ENCODE measurements at places on chromosomes 5 and 9.

GRCh38 chr9:133700819-133701320 lies 37.3 kb downstream of the SARDH start:
- no peak for DNase-seq

GRCh38 chr9:95940265-95940664 lies 64.8 kb downstream of the ERCC6L2 start:
- no peak for DNase-seq

GRCh38 chr5:67549947-67550346 lies 353.3 kb upstream of the CD180 start:
- no peak for DNase-seq

GRCh38 chr5:138107213-138107612 lies 23.4 kb downstream of the WNT8A start:
- DNase-seq = no peak

DNA sequence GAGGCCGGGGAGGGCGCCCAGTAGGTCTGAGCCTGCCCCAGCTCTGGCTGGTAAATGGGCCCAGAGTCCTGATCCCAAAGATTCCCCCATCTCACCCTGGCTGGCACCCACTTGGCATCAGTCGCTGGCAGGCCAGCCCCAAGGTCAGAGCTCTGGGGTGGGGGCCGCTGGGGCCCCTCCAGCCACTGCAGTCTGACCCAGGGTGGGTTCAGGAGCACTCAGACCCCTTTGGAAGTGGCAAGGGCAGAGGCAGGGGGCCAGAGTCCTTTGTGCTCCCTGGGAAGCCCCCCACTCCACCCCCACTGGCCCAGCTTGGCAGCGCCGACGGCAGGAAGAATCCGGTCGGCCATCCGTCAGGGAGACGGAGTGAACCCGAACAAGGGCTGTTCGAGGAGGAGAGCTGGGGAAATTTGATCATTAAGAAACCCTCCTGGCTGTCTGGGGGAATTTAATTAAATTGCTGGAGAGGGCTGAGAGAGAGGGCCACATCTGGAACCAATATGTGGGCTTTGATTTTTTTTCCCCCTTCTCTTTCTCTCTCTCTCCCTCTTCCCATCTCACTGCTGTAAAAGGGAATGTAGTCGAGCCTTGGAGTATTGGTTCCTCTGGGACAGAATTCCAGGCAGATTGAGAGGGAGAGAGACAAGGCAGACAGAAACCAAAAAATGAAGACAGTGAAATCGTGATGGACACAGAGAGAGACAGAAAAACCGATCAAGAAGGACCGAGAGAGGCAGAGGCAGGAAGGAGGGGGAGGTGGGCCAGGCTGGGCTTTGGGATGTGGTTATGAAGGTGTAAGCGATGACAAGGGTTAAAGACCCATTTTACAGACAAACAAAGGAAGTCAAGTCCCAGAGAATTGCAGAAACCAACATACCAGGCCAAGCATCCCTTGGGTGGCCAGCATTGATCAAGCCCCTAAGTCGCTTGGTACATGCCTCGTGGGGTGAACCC lies 8.1 kb upstream of the ASB6 start:
- DNase-seq = no peak

DNA sequence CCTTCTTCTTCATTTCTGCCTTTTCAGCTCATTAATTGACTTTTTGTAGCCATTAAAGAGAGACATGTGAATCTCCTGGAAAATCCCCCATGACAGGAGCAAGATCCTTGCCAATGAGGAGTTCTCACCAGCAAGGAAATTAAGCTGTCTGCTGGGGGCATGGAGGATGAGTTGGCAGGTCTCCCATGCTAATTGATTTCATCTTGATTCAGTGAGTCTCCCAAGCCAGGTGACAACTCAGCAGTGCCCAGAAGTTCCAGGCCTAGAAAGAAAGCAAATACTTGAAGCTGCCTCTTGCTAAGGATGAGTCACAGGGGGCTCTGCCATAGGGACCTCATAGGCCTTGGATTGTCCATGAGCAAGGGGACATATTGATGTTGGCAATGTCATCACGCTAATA lies 30.0 kb upstream of the ADRA1B start:
- no peak for DNase-seq

- DNase-seq = no peak
These were observed 619.4 kb downstream of the TLE1 start for GRCh38 chr9:81069923-81070322.

DNA sequence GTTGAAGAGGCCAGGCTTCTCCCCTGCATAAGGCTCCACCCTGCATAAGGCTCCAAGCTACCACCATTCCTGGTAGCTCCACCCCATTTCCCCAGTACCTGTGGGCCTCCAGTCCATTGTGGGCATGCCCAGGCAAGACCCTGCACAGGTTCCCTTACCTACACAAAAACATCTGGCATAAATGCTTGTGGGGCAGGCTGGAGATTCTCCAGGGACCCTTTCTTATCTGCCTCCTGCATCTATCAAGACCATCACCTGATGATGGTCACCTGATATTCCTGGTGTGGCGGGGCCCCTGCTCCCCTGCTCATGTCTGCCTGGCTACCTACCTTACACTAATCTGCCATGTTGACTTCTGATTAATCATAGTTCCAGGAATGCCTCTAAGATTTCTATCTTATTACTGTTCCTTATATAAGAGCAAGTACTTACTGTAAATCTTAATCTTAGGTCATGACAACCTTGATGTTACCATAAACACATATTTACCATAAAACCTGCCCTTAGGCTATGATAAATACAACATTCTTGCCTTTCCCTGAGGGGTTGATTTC lies 41.0 kb downstream of the FGD3 start:
- no peak for DNase-seq

- no peak for DNase-seq
These were observed 454.0 kb upstream of the DAP start for GRCh38 chr5:11214864-11215644.

GRCh38 chr9:100756217-100756616 lies 178.3 kb downstream of the CAVIN4 start:
- no peak for DNase-seq

- no peak for DNase-seq
These were observed 37.7 kb downstream of the UBAP2 start for GRCh38 chr9:34010979-34011378.

DNA sequence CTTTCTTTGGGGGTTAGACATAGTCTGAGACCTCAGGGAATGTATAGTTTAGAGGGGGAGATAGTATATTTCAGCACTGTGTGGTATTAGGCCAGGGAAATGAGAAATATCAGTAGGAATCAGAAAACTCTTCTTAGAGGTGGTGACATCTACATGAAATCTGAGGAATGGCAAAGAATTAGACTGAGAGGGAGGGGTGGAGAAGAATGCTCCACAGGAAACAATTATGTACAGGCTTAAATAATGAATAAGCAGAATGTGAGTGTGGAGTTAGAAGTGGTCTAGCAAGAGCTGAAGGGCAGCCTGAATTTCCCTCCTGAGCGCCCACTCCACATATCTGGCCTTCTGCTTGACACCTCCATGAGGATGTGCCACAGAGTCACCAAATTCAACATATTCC lies 3.6 kb upstream of the MACIR start:
- DNase-seq = no peak
